ENCODE measurements at places on chromosomes 12 and 14. TPM values are rescaled to one million over a fixed set of nuclear protein-coding genes. Genes with fewer than 3 reads are reported as not detected.

The ANG gene
- total RNA-seq: 0.16 TPM

The CCNK gene
- 22.6 TPM for total RNA-seq

The SERPINA6 gene
- not detected for total RNA-seq

The KRT82 gene
- not detected for total RNA-seq

The PIWIL1 gene
- not detected for total RNA-seq

The RNASE12 gene
- not detected for total RNA-seq

The TMEM52B gene
- 0.62 TPM for total RNA-seq

The DNAJC22 gene
- total RNA-seq: 0.78 TPM

The SLC4A8 gene
- 31.8 TPM for total RNA-seq

The ADGRD1 gene
- 1.9 TPM for total RNA-seq

The RNU4-1 gene
- total RNA-seq: under 0.01 TPM

The RNASE2 gene
- total RNA-seq: not detected

Data from occipital lobe (tissue), 3 donors.